ENCODE measurements at places on chromosomes 3 and 15. TPM values are rescaled to one million over a fixed set of nuclear protein-coding genes. Genes with fewer than 3 reads are reported as not detected.

PLCD1 gene
- total RNA-seq = 10.7 TPM

CD200 gene
- 0.92 TPM for total RNA-seq

FBXW12 gene
- not detected for total RNA-seq

ALDH1A3 gene
- total RNA-seq = 3.7 TPM

DNA sequence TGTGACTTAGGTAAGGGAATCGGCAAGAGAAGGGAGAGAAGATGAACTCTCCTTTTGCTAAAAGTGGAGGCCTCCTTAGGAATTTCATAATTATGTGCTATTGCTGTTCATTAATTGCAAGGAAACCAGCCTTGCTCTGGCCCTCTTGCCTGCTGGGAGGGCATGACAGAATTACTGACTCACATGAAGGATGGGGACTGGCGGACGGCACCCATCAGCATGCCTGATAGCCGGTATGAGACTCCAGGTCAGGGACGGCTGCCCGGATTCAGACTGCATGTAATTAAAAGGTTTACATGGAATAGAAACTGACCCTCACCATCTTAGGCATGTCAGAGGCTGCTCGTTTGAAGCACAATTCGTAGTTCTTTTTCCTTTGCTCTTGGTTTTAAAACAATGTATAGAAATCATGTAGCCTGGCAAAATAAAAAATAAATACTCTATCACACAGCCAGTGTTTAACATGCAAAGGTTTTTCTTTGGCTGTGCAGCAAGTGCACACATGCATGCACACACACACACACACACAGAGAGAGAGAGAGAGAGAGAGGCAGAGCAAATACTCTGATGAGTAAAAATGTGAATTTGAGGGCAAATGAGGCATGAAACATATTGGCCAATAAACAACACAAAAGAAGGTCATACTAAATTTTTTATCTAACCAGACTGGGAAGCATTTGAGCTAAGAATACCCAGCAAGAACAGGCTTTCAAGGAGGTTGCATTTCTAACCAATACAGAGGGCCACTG, 82.7 kb downstream of the FOXB1 start:
- DNase-seq = no peak

DGKG gene
- 31.1 TPM for total RNA-seq

H1-8 gene
- not detected for total RNA-seq

All from Right ventricle myocardium inferior (tissue), 1 donor.